ENCODE measurements at places on chromosomes 1 and 21.
A peak's percentile ranks its signal among the peaks of the same experiment; 100 is the strongest.

DNA sequence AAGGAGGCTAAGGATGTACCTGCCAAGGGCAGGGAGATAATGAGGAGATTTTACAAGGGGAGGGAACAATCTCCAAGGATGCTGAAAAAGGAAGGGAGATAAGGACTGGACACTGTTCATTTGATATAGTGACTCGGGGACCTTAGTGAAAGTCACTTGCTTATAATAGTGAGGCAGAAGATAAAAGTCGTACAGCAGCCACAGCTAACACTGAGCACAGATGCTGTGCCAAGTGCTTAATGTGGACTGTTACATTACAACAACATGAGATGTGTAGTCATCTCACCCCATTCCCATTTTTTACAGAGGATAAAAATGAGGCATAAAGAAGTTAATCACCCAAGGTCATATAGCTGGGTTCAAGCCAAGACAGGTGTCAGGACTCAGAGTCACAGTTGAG lies 181.9 kb downstream of the FGGY start:
- no peak for DNase-seq

DNA sequence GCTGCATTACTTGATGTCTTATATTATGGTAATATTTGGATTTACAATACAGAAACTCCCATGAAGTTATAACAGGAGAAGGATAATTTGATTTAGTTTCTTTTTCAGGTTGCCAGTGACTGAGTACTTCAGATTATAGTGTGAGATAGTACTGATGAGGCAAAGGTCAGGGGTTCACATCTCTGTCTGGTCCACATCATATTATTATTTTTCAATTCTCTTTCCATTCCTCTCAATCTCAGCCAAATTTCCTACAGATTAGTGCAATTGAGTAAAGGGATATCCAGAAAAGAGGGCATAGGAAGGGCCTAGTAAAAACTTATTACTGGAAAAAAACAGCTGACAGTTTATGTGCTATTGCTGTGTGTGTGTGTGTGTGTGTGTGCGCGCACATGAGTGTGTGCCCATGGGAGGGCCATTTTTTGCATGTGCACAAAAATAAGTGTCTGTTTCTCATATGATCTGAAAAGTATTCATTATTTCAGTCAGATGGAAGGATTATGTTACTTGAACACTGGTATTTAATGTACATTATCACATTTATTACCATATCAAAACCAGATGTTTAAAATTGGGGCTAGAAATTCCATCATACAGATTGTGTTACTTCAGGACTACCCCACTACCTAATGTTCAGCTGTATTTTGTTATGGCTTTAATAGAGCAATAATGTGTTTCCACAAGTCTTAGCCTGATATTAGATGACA lies 78.3 kb upstream of the KCNK2 start:
- DNase-seq, result no peak

- DNase-seq, result no peak
Observed at GRCh38 chr1:17315542-17316130, 7.6 kb downstream of the PADI4 start.

DNA sequence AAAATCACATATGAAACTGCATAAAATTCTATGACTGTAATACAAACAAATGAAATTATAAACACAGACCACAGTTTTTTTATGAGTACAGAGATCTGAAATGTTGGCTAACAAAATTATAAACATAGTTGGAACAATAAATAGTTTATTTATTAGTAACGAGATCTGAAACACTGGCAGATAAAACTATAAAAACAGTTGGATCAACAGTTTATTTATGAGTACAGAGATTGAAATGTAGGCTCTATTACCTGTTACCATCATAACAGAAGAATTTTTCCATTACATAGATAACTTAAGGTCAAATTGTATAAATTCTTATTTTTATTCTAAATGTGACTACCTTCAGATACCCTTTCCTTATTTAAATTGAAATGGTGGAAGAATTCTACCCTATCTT lies 14.5 kb downstream of the EYA3 start:
- DNase-seq, result no peak

GRCh38 chr1:26278724-26279455 lies 996 bp upstream of the SH3BGRL3 start:
- DNase-seq, result no peak

GRCh38 chr1:147080006-147080661 lies 92.1 kb downstream of the PRKAB2 start:
- no peak for DNase-seq

GRCh38 chr1:217244971-217245370 lies 385.9 kb downstream of the GPATCH2 start:
- DNase-seq, result no peak

DNA sequence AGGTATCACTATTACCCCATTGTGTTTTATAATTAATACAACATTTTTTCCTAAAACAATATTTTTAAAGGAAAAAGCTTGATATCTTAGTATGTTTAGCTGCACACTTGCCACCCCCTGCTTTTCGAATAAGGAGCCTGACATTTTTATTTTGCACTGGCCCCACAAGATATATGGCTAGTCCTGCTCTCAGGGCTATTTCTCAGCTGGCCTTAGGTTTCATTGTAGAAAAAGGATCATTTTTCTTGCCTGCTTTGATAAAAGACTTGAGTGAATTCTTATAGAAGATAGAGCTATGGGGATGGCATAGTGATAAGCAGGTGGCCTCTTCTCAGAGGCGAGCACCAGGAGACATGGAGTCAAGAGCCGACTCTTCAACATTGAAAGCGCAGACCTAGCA lies 167.0 kb downstream of the FAM78B start:
- DNase-seq, result no peak

DNA sequence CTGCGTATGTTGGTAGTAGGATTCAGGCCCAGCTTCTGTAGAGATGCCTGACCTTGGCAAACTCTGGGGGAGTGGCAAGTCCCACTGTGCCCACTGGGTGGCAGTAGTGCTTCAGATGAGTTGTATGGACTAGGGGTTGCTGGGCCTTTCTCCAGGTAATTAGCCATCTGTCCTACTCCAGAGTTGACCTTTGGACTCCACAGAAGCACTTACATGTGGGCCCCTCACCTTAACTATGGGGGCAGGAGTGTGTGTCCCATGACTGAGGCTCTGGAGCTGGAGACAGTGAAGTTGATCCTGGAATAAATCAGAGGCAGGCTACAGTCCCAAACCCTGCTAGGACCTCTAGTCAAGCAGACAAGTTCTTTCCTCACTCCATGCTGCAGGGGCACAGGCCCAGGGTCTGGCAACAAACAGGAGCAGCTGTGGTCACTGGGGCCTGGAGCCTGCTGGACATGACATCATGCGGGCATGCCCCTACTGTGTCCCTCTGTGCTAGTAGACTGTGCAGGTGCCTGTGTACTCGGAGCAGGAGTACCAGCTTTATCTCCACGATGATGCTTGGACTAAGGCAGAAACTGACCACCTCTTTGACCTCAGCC lies 4.6 kb downstream of the DMAP1 start:
- peak; percentile 40 for DNase-seq

- no peak for DNase-seq
Observed at GRCh38 chr1:7400566-7400965, 370.5 kb upstream of the VAMP3 start.

DNA sequence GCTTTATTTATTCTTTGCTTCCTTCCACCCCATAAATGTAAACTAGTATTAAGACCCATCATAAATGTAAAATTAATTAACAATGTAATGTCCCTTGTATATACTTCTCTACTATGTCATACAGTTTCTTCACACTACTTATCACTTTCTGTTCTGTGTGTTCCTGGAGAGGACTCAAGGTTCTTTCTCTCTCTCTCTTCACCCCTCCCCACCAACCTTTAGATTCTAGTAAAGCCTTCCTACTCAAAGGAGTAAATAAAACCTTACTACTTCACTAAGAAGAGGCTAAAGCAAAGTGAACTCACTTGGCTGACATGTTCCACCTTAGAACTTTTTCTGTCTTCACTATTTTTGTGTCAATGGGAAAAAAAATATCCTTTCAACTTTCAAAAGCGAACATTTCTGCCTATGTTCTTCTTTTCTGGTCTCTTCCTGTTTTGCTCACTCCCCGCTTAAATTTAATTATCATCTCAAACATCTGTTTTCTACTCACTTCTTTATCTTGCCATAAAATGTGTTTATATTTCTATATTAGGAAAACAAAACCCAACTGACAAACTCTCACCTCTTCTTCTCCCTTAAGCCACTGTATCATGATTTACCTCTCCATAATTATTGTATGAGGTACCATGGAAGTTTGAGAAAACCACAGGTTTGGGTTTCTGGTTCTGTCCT lies 260.3 kb downstream of the DPYD start:
- DNase-seq, result no peak

- DNase-seq, result no peak
Observed at GRCh38 chr1:25707280-25708016, 90.9 kb downstream of the MAN1C1 start.

DNA sequence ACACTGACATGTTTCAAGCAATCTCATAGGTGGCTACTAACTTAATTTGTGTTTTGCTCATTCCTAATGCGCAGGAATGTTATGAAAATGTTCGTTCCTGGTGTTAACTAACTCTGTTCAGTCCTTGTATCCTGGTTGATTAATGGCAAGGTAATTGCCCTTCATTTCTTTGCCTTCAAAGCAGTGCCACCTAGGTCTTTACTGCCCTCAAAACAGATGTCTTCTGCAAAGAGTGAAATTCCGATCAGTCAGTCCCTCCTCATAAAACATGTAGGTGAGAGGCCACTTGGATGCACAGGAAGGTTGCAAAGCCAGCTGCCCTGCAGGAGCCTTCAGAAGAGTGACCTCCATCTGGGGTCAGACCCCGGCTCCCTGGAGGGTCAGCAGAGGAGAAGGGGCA lies 179.4 kb downstream of the KIF26B start:
- no peak for DNase-seq

- DNase-seq, result no peak
Observed at GRCh38 chr1:30952098-30952497, 43.5 kb upstream of the SDC3 start.

DNA sequence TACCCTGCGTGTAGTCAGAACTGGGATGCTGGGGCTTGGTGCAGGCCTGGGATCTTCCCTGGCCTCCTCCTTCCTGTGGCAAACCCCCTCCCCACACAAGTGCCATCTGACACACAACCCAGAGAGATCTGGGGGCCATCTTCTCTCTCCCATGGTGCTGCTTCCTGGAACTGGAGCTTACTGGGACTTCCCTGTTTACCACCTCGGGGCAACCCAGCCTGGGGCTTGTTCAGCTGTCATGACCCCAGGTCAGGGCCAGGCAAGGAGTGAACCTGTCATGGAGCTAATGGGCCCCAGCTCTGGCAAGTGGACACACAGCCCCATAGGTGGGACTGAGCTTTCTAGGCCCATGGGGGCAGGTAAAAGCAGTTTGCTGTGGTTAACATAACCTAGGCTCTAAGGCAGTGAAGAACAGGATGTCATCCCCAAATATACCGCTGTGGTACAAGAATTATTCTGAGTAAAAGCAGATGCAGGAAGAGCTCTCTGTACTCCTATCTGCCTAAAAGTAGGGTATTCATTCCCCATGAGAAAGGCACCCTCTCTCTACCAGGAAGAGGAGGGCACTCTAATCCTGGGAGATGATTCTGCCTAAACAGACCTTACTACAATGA lies 2.4 kb downstream of the TRIM11 start:
- DNase-seq, result no peak

DNA sequence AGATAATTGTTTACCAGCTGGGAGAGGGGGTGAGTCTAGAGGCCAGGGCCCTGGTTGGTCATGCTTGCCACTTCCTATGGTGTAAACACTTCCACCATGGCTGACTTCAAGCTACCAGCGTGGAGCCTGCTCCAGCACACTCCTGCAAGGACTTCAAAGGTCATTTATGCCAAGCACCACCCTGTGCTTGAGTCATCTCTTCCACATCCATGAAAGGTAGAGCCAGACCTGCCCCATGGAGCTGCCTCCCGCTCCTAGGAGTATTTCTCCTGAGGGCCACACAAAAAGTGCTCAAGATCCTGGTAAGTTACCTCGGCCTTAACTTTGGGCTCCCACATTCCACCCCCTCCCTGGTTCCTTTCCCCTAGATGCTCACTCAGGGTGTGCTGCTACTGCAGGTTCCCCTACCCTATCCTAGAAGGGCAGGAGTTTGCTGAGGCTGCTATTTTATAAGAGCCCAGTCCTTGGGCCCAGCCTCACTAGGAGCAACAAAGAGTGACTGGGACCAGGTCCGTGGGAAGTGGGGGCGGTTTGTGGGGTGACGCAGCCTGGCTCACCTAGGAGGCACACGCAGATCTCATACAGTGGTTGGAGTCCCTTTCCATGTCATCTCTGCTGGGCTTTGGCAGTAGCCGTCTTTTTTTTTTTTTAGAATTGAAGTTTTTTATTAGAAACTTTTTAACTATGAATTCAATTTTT lies 2.4 kb downstream of the RAB7B start:
- no peak for DNase-seq

DNA sequence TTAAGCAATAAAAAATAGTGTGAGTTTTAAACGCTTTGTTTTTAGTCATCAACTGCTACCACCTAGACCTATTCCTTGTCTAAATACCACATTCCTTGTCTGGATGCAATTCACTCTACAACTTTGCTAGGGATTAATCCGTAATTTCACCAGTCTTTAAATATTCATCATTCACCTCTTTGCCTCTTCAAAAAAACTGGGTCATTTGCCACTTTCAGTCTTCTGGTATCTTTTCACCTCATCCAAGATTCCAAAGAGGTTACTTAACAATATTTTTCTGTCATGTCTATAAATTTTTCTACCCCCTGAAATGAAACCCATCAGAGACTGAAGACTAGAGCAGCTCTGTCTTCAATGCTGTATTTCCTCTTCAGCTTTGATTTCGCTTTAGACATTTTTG lies 9.5 kb downstream of the PALMD start:
- no peak for DNase-seq

DNA sequence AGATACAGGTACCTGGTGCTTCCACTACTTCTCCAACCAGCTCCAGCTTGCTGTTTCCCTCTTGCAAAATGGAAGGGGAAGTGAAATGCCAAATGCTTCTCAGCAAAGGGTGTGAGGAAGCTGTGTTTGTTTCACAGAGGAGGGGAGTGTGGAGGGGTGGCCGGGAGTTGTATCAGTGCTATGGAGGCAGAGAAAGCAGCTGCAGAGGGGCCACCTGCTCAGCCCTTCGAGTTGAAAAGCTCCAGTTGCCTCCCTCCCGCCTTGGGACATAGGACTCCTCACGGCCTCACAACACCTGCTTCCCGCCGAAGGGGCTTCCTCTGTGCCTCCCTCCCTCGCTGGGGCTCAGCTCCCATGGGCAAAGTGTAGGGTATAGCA lies 12.1 kb upstream of the LINGO4 start:
- no peak for DNase-seq

DNA sequence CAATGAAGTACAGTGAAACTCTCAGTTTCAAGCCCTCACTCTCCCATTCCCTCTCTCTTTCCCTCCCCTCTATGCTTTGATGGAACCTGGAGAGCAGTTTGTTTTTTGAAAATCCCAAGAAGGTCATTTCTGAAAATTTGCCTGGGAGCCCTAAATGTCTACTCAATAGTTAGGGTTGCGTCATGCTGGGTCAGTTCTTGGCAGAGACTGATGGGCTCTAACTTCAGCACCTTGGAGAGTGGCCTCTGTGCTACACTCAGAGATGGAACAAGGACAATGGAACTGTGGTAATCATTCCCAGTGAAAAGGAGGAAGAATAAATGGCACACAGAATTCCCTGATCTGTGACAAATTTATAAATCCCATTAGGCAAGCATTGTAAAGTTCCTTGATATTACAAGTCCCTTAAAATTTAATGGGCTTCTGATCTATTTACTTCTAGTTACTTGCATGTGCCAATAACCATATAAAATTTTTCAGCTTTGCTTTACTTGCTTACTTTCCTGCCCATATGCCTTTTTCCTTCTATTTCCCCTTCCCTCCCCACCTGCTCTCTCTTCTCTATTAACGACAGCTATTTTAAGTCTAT lies 182.9 kb upstream of the KCND3 start:
- DNase-seq, result no peak

- no peak for DNase-seq
Observed at GRCh38 chr1:11594222-11594621, 60.0 kb downstream of the FBXO2 start.

GRCh38 chr1:54488779-54489626 lies 59.0 kb upstream of the ACOT11 start:
- DNase-seq, result no peak

All from stimulated activated CD8-positive, alpha-beta memory T cell treated with anti-CD3 and anti-CD28 coated beads, Interleukin-4, amount 100 ng/mL, for 1 hour (primary cell).